Activated CD8-positive, alpha-beta memory T cell treated with anti-CD3 and anti-CD28 coated beads, Interleukin-2, amount 50 U/mL, for 4 hours (primary cell): ENCODE measurements at places on chromosomes 1 and 21.

DNA sequence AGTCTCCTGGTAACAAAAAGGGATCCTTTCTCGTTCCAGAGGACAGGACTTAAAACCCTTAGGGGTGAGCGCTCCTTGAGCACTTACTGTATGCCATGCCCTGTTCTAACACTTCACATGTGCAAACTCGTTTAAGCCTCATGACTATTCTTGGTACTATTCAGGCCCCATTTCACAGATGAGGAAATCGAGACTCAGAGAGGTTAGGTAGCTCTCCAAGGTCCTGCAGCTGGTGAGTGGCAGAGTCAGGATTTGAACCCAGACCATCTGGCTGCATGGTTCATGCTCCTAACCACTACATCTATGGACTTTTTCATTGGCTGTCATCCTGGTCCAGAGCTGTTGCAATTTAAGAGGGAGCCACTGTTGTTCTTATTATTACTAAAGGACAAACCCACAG, 46.7 kb upstream of the WNT4 start:
- DNase-seq, result no peak

GRCh38 chr1:80258659-80259058, 1252.1 kb upstream of the ADGRL4 start:
- DNase-seq, result no peak

GRCh38 chr1:176801514-176802020, 338.6 kb downstream of the PAPPA2 start:
- DNase-seq, result no peak

- no peak for DNase-seq
These were observed 17.3 kb downstream of the DPH5 start for GRCh38 chr1:101008229-101008834.

DNA sequence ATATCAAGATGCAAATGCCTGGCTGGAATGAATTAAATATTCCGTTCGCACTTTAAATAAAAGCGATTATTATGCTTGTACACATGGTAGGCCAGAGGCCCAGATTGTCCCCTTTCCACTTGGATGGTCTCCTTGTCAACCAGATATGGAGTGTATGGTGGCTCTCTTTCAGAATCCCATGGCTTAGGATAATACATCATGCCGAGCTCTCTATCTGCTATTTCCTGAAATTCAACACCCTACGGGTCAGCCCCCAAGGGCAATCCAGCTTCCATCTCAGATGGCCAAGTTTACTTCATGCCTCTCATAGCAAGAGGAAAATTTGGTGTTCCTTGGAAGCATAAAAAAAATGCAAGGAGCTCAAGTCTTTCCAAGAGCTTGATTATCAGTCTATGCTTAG, 25.4 kb upstream of the FMO1 start:
- no peak for DNase-seq

- no peak for DNase-seq
These were observed 2.9 kb downstream of the DBT start for GRCh38 chr1:100246738-100247137.

DNA sequence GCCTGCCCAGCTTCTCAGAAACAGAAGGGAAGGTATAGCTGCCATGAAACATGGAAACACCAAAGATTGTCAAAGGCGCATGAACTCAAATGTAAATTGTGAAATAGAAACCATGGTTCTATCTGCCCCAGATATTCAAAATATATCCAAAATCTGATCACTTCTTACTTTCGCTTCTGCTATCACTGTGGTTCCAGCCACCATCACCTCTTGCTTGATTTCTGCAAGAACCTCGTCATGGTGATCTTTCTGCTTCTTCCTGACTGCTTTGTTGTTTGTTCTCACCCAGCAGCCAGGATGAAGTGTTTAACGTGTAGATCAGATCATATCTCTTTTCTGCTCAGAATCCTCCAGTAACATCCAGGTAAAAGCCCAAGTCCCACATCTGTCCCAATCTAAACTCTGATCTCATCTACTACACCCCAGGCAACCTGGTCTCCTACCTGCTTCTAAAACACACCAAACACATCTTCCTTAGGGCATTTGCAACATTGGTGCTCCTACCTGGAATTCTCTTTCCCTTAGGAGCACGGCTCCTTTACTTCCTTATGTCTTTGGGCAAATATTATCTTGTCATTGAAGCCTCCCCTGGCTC, 10.5 kb upstream of the LMO4 start:
- no peak for DNase-seq

GRCh38 chr1:53090227-53091147, 28.5 kb downstream of the PODN start:
- DNase-seq, result no peak

GRCh38 chr1:27689423-27690173, 17.6 kb upstream of the IFI6 start:
- no peak for DNase-seq

DNA sequence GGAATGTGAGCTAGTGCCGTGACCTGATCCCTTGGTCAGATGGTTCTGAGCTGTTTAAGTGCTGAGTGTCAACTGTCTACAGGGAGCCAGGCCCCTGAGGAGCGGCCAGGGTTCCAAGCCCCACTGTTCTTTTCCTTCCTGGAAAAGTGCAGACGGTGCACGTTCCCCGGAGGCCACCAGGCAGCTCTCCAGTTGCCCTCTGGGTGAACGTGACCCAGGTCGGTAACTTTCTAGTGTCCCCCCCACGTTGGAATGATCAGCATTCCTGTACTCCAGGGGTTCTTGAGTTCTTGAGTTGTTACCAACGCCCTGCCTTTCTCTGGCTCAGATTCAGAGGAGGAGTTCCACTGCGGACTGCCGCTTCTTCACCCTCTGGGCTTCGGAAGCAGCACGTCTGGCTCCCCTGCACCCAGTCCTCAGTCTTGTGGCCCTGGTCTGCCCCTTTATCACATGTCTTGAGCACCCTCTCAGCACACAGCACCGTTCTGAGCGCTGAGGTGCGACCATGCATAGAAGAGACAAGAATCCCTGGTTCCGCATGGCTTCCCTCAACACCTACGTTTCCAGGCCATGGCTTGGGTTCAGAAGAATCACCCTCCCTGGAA, 131.5 kb downstream of the DHRS3 start:
- DNase-seq, result no peak

DNA sequence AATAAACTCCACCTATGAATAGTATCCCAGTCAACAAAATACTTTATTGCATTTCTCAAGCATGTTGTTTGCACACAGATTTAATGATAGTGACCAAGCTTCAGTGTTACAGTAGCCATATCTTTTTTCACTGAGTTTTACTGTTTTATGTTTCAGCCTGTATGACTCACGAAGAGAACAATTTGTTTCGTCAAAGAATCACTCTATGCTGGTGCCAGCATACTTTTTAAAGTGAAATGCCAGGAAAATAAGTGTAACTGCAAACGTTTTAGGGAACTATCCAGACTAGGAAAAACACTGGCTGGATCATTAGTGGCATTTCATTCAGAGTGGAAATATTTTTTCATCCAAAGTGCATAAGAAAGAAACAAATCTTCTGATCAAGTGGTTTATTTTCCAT, 210.8 kb downstream of the COL11A1 start:
- DNase-seq, result no peak

DNA sequence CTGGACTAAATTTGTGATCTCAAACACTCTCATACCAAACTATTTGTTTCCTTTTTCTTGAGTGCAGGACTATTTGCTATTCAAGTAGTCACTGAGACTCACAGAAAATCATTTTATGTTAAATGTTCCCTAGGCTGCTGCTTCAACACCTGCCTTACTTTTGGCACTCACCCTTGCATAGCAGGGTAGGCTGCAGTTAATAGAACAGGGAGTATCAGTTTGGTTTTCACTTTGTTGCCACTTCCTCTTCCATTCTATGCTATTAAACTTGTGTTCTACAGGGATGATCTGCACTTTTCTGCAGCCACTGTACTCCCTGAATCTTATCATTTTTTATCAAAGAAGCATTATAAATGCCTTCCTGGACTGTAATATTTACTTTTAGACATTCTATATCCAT, 148.7 kb upstream of the PRMT6 start:
- no peak for DNase-seq

DNA sequence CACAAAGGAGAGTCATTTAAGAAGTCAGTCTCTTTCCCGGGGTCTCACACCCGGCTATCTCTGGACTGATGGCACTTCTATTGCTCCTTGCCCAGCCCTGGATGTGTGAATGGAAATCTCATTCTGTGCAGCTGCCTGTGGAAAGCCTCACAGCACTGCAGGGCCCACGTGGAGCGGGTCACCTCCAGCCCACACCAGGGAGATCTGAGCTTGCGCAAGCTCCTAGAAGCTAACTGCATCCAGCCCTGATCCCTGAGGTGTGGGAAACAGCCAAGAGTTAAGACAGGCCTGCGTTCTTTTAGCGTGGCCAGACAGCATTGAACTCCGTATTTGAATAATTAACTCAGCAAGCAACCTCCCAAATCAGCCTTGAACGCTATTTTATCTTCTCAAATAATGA, 150.5 kb downstream of the LRIG2 start:
- DNase-seq, result no peak

DNA sequence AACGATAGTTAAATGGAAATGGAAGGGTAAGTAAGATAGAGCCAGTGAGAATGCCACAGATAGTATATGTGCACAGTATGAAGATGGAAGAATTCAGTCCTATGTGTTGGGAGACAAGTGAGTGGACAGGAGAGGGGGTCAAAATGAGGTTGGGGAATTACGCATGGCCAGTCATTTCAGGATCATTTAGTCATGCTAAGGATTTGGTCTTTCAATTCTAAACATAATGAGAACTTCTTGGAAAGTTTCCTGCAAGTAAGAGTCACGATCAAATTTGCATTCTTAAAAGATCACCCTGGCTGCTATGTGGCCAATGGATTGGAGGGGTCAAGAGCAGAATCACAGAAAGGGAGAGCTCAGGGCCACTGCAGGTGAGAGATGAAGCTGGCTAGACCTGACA, 64.0 kb upstream of the KCNK2 start:
- DNase-seq, result no peak

DNA sequence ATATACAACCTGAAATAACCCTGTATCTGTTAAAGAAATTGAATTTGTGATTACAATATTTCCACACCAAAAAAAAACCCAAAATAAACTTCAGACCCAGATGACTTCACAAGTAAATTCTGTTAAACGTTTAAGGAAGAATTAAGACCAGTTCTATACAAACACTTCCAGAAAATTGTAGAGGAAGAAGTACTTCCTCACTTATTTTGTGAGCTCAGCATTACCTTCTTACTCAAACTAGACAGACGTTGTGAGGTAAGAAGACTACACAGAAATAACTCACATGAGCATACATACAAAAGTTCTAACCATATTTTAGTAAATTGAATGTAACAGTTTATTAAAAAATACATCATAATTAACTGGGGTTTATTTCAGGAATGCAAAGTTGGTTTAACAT, 18.8 kb downstream of the RALGPS2 start:
- DNase-seq, result no peak

- no peak for DNase-seq
These were observed 426.1 kb downstream of the NUF2 start for GRCh38 chr1:163747855-163748254.

DNA sequence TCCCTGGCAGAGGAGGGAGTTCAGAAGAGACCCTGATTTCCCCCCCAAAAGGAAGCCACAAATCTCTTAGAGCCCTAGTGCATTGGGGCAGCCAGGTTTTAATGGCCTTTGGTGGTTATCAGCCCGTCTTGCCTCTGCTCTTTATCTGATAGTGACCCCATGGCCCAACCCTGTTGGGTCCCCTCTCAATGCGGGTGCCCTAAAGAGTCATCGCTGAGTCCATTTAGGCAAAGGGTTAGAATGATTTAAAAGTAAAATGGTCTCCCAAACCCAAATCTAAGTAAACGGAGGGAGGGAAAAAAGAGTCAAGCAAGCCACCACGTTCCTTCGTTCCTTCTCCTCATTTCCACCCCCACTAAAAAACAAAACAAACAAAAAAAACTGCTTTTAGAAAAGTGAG, 164.0 kb downstream of the RUNX1 start:
- DNase-seq, result no peak

DNA sequence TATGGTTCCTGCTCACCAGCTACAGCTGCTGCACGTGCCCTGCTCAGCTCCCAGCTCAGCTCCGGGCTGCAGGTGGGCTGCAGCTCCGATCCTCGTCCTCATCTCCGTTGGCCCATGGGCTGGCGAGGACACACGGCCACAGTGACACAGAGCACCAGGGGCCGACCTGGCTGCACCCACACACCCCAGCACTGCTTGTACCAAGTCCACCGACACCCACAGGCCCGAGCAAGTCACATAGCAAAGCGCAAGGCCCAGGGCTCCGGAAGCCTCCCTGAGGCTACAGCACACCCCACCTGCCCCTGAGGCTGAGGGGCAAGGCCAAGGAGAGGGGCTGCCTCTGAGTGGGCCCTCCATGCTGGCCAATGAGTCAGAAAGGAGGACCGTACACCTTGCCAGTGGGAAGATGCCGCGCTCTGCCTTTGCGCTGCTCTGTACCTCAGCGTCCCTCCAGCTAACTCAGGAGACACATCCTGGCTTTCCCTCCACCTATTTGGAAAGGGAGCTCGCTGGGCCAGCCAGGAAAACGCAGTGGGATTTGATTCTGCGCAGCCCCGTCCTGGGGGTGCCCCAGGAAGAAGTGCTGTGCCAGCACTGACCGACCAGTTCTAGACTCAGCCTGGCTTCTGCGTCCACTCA, 124.8 kb downstream of the SIK1 start:
- no peak for DNase-seq

DNA sequence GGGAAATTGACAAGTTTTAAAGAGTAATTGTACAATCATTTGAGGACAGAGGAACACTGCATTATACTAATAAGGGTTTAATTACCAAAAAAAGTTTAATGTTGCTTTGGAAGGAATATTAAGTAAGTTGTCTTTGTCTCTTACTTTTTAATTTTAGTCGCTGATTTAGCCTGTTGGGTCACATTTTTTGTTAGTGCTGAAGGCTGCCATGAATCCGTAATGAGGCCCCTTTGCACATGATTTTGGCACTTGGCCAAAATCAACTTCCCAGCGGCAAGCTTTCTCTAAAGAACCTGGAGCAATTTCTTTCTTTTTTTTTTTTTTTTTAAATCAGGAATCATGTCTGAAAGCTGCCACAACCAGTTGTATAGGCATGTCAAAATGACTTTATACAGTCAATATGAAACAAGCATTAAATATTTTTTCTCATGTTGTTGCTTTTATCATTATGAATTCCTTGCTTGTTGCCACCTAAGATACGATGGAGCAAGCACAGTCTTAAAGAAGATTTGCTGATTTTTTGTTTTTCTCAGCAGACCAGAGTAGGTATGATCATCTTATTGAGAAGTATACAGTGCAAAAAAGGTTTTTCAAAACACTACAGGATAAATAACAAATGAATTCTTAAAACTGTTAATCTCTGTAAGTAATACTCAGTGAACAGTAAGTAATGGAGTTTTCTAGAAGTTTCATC, 690.4 kb downstream of the USP25 start:
- DNase-seq, result no peak

GRCh38 chr1:240611619-240612480, at the start of gene GREM2:
Gene GREM2 (minus strand): TSS chr1:240612155. CDS start chr1:240493475, 118,680 bp downstream.
- DNase-seq, result peak; percentile 18

- DNase-seq, result no peak
These were observed 45.8 kb downstream of the GDAP2 start for GRCh38 chr1:117883616-117884015.
